ENCODE measurements at places on chromosomes 16 and 17. TPM values are rescaled to one million over a fixed set of nuclear protein-coding genes. Genes with fewer than 3 reads are reported as not detected.
A peak's percentile ranks its signal among the peaks of the same experiment; 100 is the strongest.

RHBDL3 gene
- total RNA-seq = 1.9 TPM

WNT9B gene
- total RNA-seq = not detected

EDC4 gene
- total RNA-seq = 31.8 TPM

SCRN2 gene
- 27.4 TPM for total RNA-seq

PYDC1 gene
- total RNA-seq = not detected

GJC1 gene
- 63.2 TPM for total RNA-seq

GHDC gene
- 6.7 TPM for total RNA-seq

GRCh38 chr16:30533748-30534367 is 800 bp downstream of the ZNF747 start:
- no peak for DNase-seq

GRCh38 chr17:6556121-6557039 is at the start of gene PITPNM3:
Gene PITPNM3, minus strand, starts transcription at chr17:6556555. Its CDS starts 149 bp downstream, at chr17:6556406.
- no peak for DNase-seq

GRCh38 chr17:29010129-29010528 is 4.3 kb upstream of the SEZ6 start:
- no peak for DNase-seq

DNA sequence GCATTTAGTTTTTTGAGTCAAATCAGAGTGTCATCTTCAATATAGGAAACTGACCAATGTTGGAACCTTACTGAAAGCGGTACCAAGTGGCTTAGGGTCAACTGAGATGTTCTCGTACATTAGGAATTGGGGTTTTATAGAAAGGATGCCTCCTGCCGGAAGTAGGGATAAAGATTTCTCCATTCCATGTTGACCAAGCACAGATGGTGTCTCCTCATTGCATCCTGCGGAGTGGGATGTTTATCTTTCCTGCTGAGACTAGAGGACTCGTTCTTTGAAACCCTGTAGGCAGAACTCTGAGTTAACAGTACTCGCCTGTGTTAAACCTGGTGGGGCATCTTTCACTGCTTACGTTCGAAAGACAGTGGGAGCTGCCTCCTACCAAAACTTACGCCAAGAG is 1.4 kb downstream of the SHISA6 start:
- DNase-seq = no peak

DNA sequence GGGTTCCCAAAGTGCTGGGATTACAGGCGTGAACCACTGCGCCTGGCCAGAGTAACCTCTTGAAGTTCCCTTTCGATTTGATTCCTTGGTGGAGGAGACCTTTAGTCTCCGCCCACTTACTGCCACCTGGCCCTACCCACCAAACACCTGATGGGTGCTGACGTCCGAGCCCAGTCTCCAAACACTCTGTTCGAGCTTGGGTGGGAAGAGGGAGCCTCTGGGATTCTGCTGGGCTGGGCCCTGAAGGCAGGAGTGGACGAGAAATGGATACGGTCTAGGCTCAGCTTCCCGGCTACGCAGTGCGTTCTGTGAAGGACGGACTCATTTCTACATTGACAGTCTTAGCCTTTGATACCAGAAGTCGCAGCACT is 870 bp upstream of the ITGA3 start:
- DNase-seq = no peak

DNA sequence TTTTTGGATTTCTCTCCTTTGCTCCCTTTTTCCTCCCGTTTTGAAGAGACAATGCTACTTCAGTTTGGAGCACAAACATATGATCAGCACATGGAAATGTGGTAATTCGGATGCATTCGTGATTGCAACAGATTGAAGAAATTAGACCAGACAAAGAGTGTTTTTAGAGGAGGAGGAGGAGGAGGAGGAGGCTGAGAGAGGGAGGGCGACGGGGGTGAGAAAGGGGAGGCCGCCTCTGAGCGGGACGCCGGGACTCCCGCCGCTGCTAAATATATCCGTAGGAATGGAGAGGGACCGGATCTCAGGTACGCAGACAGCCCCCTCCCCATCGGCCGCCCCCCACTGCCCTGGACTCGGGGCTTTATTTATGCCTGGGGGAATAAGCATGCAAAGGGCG is 179.3 kb downstream of the SEC14L1 start:
- DNase-seq = no peak

DNA sequence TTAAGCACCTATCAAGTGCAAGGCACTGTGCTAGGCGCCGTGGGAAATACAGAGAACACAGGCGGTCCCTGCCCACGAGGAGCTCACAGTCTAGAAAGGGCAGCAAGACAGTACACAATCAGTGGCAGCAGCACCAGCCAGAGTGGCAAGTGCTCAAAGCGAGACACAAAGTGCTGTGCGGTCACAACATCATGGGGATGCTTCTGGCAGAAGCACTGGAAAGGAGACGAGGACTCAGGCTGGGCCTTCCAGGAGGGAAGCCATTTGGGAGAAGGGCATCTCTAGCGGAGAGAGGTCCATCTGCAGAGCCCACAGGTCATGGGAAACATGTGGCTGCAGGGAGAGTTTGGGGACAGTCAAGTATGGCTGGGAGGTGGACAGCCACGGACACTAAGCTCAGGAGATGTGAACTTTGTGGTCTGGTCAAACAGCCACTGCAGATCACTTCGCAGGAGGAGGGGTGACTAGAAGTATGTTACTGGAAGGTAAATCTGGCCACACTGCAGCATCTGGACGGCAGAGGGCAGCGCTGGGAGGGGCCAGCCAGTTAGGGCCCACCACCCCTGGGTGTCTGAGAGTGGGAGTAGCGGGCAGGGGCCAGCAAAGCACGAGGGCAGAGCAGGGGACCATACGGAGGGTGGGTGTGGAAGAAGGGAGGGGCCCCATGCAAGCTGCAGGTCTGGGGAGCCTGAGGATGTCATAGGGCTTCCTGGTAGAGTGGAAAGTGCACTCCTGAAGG is 71.1 kb downstream of the N4BP1 start:
- DNase-seq = no peak

DNA sequence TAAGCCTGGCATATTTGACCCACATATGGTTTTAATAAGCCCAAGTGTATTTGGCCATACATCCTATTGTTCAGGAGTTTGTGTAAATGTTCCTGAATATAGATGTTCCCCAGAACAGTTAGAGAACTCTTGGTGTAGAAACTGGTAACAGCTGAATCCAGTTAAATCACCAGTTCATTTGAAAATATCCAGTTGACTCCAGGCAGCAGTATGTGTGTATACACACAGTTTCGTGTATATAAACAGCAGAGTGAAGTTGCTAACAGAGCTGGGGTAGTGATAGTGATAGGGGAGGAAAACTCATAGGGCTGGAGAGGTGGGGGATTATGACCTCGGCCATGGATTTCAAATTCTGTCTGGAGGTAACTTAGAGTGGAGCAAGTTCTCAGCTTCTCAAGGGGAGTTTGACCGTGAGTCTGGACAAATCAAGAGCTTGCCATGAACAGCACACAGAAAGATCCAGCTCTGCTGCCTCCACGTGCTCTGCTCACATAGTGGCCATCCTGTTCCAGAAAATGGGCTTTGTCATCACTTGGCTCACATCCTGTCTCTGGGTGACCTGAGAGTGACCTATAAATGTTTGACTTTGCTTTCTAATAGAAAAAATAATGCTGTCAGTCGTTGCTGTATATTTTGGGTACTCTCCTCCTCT is 30.6 kb upstream of the MMD start:
- no peak for DNase-seq

GRCh38 chr16:28064706-28065249 is 1.3 kb upstream of the GSG1L start:
- no peak for DNase-seq

DNA sequence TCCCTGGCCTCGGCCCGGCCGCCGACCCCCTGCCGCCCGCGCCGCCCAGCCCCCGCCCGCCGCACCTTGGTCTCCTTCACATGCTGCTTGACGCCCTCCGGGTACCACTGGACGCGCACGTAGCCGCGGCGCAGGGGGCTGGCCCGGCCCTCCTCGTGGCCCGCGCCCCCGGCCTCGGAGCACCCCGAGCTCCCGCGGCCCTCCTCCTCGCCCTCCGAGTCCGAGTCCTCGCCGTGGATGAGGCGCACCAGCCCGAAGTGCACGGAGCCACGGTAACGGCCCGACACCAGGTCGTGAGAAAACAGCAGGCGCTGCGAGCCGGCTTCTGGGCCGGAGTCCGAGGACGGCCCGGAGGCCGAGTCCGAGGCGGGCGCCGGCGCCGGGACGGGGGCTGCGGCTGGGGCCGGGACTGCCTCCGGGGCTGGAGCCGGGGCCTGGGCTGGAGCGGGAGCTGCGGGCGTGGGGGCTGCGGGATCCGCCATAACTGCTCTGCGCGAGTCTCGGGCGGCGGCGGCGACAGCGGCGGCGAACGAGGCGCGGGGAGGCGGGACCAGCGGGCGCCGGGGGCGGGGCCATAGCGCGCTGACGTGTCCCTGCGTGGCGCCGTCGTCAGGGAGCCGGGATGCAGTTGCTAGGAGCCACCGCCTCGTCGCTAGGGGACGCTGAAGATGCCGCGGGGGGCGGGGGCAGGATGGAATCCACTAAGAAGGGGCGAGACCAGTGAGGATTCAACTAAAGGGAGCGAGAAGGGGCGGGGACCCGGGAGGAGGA is at the start of gene UBE2O:
Gene UBE2O, minus strand, starts transcription at position 493 of the 771 bp plus-strand sequence. Its CDS starts 11 bp downstream, at position 482.
- peak; percentile 47 for DNase-seq

GRCh38 chr16:86079255-86079885 is 180.4 kb downstream of the IRF8 start:
- no peak for DNase-seq

DNA sequence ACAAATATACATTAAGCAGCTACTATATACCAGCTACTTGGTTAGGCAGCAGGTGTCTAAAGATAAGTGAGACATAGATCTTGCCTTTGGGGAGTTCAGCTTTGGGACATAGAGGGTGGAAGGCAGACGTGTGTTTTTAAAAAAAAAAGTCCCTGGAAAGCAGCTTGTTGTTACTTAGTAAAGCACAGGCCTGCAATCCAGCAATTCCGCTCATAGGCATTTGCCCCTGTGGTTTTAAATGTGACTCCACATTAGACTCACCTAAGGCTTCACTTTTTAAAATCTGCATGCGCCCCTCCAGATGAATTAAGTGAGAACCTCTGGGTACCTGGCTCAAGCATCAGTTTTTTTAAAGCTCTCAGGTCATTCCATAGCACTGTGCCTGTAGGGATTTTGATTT is 7.2 kb upstream of the MLYCD start:
- no peak for DNase-seq

DNA sequence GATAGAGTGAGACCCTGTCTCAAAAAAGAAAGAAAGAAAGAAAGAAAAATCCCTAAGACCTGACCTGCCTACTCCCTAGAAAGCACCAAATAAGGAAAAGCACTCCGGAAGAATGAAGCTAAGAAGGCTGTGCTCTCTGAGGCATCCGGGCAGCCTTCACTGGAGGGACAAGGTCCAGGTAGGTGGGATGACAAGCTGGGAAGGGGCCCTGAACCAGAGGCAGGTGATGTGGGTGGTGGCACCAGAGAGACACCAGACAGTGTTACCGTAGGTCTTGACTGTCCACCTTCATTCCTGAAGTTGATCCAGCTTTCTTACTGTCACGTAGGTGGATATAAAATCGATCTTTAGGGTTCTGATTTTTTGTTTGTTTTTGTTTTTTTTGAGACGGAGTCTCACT is 26.3 kb downstream of the SMTNL2 start:
- no peak for DNase-seq

DNA sequence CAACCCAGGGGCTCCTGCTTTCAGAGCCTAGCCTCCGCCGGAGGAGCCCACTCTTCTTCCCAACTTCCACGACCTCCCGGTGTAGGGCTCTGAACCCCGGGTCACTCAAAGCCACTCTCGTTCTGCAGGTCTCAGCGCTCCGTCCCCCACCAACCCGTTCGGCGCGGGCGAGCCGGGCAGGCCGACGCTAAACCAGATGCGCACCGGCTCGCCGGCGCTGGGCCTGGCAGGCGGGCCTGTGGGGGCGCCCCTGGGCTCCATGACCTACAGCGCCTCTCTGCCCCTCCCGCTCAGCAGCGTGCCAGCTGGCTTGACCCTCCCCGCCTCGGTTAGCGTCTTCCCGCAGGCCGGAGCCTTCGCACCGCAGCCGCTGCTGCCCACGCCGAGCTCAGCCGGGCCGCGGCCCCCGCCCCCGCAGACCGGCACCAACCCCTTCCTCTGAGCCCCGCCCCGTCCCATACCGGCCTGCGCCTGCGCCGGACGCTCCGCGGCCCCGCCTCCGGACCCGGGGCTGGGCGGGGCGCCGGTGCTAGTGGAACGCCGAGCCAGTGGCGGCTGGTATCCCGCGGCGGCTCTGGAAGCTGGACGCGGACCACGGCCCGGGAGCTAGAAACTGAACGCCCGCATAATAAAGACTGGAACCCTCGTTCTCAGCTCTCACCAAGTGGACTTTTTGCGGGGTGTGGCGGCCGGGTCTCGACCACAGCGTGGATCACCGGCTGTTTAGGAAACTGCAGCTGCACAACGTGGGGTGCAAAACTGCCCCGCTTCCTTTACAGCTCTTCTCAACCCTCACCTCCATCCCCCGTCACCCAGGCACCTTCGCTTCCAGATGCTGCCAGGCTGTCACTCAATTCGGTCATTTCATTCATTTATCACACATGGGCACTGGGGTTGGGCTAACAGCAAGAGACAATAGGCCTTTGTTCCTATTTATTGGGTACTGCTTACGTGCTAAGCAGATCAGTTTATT is 5.0 kb upstream of the SPATA20 start:
- no peak for DNase-seq

DNA sequence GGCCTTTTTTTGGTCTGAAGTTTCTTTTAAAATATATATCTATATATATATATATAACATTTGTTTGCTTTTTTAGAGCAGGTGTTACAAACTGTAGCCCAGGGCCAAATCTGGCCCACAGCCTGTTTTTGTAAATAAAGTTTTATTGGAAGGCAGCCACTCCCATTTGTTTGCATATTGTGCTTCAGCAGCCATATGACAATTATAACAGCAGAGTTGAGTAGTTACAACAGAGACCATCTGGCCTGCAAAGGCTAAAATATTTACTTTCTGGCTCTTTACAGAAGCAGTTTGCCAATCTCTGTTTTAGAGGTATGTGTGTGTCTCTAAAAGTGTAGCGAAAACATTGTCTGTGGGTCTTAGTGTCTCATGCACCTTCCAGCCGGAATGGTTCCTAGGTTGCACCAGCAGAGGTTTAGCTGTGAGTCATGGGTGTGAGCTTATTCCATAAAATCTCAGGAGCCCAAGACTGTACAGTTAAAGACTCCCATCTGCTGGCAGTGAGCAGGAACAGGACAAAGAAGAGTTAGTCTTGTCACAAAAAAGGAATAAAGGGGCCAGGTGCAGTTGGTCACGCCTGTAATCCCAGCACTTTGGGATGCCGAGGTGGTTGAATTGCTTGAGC is 23.8 kb downstream of the LCMT1 start:
- DNase-seq = no peak

- no peak for DNase-seq
Measured at GRCh38 chr17:37768438-37768837, 23.6 kb upstream of the HNF1B start.

- DNase-seq = no peak
Measured at GRCh38 chr16:87669672-87670071, 67.4 kb downstream of the JPH3 start.

GRCh38 chr16:3138823-3139426 is 4.1 kb downstream of the ZNF213 start:
- DNase-seq = no peak

GRCh38 chr17:38687286-38687685 is 12.5 kb upstream of the EPOP start:
- DNase-seq = no peak

Measured in urinary bladder (tissue), 4 donors.